ENCODE measurements at places on chromosomes 1 and 21.

DNA sequence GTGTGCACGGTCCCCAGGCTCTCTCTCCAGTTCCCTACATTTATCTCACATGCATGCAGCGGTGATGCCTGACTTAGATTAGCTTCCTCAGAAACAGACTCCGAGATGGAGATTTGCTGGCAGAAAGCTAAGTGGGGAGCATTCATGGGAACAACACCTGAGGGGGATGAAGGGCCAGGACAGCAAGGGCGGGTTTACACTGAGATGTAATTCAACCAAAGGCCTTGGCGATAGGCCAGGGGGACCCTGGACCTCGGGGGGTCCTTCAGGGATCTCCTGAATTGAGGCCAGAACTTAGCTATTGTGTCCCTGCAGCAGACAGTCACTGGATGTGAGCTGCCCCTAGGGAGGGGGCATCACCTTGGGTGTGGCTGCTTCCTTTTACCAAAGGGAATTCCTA, 246.1 kb upstream of the CSF3R start:
- no peak for DNase-seq

- no peak for DNase-seq
These were observed 50.4 kb downstream of the NFIA start for GRCh38 chr1:61132645-61133334.

GRCh38 chr1:89310976-89311375, 38.3 kb upstream of the GBP5 start:
- no peak for DNase-seq

- no peak for DNase-seq
These were observed 11.9 kb downstream of the CEP350 start for GRCh38 chr1:179966551-179966950.

DNA sequence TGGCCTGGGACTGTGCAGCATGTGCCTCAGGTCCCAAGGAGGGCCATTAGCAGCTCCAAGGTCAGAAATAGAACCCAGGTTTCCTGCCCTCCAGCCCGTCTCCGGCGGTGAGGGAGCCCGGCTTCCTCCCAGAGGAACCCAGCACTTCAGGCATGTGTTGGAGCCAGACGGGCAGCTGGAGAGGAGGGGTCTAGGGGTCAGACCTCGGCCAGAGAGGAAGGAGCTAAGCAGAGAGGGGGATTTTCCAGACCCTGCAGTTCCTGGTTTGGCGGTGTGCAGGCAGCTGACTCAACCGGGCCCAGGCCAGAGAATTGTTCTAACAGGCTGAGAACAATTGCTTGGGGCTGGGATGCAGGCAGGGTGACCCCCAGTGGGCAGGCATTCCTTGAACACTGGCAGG, 37.1 kb downstream of the HSPG2 start:
- no peak for DNase-seq

- no peak for DNase-seq
These were observed 137.0 kb upstream of the AJAP1 start for GRCh38 chr1:4517186-4517954.

DNA sequence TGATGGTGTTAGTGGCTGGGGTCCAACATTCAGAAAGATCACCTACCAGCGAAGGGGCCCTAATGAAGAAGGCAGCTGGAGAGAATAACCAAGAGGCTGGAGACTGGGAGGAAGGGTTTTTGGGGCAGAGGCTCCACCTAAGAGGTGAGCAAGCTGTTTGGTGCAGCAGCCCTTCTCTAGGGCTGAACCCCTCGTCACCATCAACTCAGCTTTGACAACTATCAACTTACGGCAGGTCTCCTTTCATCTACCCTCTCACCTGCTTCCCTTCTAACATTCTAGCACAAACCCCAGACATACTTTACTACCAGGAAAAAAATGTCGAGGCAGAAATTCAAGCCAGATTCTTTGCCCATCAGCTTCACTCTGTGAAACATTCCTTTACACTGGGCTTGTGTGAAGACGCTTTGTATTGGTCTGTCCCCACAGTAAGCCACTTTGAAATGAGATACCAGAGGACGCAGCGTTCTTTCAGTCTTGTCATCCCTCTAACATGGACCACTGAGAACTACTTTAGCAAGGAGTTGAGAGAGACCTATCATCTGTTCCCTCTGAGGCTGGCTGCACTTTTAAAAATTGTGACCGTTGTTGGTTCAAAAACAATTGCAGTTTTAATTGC, 84.6 kb downstream of the RAVER2 start:
- DNase-seq = no peak
